Right renal pelvis (tissue), 4 donors: ENCODE measurements at places on chromosomes 5 and 9. TPM values are rescaled to one million over a fixed set of nuclear protein-coding genes. Genes with fewer than 3 reads are reported as not detected.

- no peak for DNase-seq
Measured at GRCh38 chr9:105975886-105976645, 281.7 kb downstream of the TMEM38B start.

CNTFR gene
- polyA plus RNA-seq = 53.8 TPM

DNA sequence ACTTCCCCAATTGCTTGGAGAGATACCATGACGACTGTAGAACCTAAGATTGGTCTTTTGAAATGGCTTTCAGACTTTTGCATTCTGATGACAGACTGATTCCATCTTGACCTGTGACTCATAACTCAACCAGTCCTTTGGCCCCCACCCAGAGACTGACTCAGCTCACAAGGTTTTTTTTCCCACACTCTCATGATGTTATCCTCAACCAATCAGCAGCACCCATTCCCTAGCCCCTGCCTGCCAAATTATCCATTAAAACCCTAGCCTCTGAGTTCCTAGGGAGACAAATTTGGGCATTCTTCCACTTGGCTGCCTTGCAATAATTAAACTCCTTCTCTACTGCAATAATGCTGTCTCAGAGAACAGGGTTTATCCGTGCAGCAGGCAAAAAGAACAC lies 1263.3 kb upstream of the CDH9 start:
- DNase-seq = no peak

DNA sequence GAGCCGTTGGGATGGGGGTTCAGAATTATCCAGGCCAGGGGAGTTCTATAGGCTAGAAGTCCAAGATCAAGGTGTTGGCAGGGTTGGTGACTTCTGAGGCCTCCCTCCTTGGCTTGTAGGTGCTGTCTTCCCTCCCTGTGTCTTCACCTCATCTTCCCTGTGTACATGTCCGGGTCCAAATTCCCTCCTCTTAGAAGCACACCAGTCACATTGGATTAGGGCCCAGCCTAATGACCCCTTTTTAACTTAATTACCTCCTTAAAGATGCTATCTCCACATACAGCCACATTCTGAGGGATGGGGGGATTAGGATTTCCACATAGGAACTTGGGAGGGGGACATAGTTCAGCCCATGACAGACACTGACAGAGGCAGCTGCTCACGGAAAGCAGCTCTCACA lies 12.1 kb downstream of the LRSAM1 start:
- DNase-seq = no peak

GRCh38 chr9:6106711-6107339 lies 91.4 kb upstream of the RANBP6 start:
- peak; percentile 9 for DNase-seq
